NCI-H446 treated with DMSO at 0.1 percent for 48 hours (cell line): ENCODE measurements at places on chromosomes 12 and 14.

- peak; percentile 43 for DNase-seq
Observed at GRCh38 chr14:45426685-45427282, 173.8 kb upstream of the MIS18BP1 start.

DNA sequence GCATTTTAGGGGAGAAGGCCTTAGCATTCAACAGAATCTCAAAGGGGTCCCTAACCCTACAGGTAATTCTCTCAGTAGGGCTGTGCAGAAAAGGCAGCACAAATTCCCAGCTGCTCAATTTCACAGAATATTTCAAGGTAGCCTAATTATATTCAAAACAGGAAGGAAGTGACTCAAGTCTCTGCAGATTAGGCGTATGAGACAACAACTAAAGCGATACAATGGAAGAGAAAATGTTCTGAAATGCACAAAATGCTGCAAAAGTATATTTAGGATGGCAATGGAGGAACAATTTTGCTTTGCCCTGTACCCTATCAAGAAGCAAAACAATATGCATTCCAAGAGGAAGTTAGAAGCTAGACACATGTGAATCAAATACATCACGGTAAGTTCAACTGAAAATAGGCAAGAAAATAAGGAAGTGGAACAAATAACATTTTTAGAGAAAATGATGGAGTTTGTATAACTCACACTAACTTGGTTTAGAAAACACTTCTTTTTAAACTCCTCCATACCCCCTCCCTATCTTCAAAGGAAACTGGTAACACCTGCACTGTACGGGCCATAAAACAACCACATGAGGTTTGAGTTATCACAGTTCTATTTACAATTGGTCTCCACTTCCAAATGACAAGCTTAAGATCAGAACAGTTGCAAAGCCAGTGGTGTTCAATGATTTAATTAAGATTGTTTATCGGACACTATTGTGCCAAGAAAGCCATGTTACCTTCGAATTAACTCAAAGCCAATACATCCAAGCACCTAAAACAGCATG, 1.6 kb downstream of the GIT2 start:
- no peak for DNase-seq

- no peak for DNase-seq
Observed at GRCh38 chr12:65464930-65465329, 186.4 kb downstream of the MSRB3 start.

GRCh38 chr12:78402366-78403134, 462.0 kb upstream of the SYT1 start:
- no peak for DNase-seq

DNA sequence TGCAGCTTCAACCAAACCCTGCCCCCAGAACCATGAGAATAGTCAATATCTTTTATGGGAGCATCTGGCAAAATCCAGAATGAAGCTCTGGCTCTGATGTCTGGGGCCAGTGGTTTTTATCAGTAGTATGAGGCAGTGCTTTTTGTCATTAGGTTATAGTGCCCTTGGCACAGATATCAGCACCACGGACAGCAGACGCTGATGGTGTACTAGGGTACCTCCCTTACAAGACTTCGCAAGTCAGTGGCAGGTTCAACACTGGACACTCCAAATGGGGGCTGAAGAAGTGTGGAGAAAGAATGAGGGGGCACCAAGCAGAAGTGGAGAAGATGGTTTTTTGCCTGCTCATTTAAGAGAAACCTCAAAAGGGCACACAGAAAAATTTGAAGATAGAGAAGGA, 68.2 kb upstream of the E2F7 start:
- DNase-seq, result no peak

DNA sequence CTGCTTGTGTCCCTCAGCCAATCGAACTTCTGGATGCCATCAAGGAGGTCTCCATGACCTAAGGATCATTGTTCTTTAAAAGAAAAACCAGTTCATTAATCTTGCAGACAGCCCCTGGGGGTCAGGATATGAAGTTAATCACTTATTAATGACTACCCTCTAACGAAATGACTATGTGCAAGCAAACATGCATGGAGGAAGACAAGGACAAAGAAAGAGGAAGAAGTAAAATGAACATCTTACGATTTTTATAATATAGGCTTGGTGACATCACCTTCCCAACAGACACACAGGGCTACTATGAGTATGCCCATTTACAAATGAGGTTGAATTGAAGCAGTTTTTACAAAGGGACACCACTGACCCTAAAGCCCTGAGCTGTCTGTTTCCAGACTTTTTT, 111.1 kb upstream of the AMIGO2 start:
- DNase-seq, result no peak
